Stomach (tissue), 19 donors: ENCODE measurements at places on chromosomes 16 and 17. TPM values are rescaled to one million over a fixed set of nuclear protein-coding genes. Genes with fewer than 3 reads are reported as not detected.

- no peak for DNase-seq
These were observed 15.2 kb upstream of the RAP1GAP2 start for GRCh38 chr17:2780931-2781454.

GRCh38 chr16:71345031-71345430 is 13.5 kb upstream of the CALB2 start:
- no peak for DNase-seq

DNA sequence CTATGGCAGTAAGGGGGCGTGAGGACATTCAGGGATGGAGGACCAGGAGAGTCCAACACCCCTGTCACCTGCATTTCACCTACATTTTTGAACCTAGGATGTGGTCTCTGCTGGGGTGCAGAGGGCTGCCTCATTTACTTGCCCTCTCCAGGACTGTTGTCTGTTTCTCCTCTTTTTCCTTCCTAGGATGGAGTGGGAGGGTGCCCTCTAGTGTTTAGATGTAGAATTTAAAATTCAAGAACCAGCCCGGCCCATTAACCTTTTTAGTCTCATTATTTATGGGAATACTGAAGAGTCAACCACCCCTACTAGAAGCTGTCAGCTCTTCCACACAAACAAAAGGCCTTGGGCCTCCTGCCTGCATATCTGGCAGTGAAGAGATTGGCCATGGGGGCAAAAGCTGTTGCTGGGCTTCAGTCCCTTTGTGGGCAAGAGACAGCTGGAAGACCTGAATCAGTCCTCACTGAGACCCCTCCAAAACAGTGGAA is 2.5 kb upstream of the STARD3 start:
- peak; percentile 66 for DNase-seq

- peak; percentile 56 for DNase-seq
These were observed 33.6 kb upstream of the CCR7 start for GRCh38 chr17:40598619-40599467.

RCVRN gene
- polyA plus RNA-seq: not detected

OGFOD3 gene
- 15.3 TPM for polyA plus RNA-seq

KCNH4 gene
- polyA plus RNA-seq: not detected

MYLK3 gene
- polyA plus RNA-seq: 0.05 TPM

GSG1L gene
- not detected for polyA plus RNA-seq
